ENCODE measurements at places on chromosomes 5 and 9.

GRCh38 chr9:113524468-113524867, 60.9 kb downstream of the RGS3 start:
- DNase-seq: no peak

DNA sequence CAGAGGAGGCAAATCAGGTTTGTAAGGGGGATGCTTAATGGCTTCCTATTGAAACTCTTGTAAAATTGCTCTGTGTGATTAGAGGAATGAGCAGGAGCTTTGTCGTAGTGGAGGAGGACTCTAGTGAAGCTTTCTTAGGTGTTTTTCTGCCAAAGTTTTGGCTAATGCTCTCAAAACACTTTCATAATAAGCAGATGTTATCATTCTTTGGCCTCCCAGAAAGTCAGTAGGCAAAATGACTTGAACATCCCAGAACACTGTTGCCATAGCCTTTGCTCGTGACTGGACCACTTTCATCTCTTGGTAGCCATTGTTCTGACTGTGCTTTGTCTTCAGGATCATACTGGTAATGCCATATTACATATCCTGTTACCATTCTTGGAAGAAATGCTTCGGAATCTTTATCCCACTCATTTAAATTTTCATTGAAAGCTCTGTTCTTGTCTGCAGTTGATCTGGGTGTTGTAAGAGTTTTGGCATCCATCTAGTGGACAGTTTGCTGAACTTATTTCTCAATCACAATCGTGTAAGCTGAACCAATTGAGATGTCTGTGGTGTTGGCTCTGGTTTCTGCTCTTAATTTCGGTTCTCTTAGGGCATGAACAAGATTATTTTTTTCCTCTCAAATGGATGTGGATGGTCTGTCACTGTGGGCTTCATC, 187.6 kb downstream of the COMMD10 start:
- no peak for DNase-seq

DNA sequence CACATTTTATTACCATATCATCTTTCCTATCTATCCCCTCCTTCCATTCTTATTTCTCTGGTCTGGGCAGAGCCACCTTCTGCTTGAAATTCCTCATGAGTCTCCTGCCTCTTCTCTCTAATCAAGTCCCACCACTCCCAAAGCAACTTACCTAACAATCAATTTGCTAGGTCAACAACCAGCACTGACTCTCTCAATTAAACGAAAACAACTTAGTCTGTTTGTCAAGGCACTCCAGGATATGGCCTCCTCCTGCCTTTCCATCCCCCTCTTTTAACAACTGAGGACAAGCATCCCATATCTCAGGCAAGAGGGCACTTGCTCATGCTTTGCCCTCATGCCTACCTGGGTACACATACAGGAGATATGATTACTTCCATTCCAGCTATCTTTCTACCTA, 47.4 kb downstream of the HCN1 start:
- DNase-seq: no peak

DNA sequence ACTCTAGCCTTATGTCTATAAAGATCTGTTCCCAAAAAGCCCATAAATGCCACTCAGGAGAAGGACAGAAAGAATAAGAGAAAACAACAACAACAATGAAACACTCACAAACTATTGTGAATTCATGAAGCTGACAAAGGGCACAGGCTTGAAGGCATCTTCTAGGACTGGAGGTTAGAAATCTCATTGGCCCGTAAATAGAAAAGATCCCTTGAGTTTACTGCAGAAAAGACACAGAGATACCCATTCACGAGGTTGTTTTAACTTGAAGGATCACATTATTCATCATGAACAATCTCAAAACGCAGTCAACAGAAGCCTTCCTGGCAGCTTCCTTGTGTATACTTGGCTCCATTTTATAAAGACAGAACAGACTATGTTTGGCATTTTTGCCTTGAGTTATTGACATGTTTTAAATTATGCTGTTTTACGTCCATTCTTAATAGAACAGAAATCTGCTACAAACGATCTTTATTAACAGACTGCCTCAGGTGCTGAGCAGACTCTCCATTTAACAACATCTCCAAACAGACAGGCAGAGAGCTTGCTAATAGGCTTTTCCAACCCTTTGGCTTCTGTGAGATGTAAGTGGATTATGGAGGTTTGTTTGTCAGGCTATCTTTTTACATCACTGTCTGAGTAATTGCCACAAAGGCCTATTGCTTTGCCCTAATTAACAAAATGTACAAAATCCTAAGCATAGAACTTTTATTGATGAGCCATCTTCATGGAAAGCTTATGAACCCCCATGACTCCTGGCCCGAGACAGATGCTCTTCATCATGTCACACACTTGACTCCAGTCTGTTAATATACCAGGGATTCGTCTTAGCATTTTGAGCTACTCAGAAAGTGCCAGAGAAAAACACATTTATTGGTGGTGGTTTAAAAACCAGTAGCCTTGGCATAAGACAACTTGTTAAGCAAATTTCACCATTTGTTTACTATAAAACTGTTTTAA, 735.3 kb upstream of the ZNF608 start:
- DNase-seq: no peak

DNA sequence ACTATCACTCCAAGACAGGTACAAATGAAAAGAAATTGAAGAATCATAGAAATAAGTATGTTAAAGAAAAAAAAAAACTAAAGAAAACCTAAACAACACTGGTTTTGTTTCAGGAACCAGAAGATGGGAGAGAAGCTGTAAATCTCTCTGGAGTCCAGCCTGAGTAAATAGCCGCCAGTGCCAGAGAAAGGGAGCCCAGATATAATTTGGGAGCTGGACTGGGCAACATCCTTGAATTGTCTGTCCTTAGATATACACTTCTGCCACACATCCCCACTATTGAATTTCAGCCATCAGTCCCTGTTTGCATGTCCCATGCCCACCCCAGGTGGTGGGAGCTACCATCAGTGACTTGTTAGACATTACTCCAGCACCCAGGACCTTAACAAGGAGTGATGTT, 979.6 kb downstream of the DTWD2 start:
- DNase-seq: no peak

DNA sequence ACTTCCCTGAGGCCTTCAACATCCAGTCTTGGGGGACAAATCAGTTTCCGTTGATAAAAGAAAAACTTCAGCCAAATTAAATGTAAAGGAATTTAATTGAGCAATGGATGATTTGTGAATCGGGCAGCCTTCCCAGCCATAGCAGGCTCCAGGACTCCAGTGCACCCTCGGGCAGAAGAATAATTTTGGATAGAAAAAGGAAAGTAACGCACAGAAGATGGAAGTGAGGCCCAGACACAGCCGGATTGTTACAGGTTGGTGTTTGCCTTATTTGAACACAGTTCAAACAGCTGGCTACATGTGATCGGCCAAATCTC, 19.1 kb downstream of the MRPL36 start:
- no peak for DNase-seq

GRCh38 chr5:143154510-143155370, 248.7 kb downstream of the NR3C1 start:
- no peak for DNase-seq

GRCh38 chr5:91311168-91311696, 71.9 kb downstream of the ARRDC3 start:
- no peak for DNase-seq

GRCh38 chr5:120435129-120435528, 29.0 kb upstream of the PRR16 start:
- DNase-seq: no peak

GRCh38 chr5:181163487-181164075, 16.2 kb downstream of the OR2V2 start:
- no peak for DNase-seq

- no peak for DNase-seq
Observed at GRCh38 chr9:126341902-126342301, 15.3 kb downstream of the MVB12B start.

- DNase-seq: no peak
Observed at GRCh38 chr5:81426359-81427030, 32.6 kb upstream of the ACOT12 start.

DNA sequence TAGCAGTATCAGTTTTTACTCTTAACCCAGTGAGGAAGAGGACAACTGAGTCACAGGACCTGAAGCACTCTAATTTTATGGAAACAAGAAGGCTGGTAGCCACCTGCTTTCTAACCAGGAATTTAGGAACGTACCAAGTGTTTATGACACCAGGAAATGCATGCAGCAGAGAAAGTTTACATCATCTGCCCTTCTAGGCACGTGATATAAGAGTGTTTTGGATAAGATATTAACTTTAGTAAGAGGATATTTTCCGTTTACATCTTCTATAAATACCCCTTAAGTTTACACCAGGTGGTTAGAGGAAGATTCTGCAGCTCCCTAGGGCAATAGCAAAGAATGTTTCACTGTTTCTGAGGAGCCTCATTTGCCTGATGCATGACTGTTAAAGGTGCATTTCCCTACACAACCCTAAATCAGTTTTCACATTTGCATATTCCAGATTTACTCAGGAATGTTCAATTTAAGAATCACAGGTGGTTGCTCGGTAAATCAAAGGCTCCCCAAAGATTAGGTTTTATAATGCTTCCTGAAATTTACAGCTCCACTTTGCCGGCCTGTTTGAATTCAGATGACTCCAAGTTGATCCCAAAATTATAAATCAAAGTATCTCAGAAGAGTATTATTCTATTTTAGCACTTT, 1.8 kb downstream of the TSC1 start:
- no peak for DNase-seq

- DNase-seq: no peak
Observed at GRCh38 chr5:178555005-178555404, 35.2 kb downstream of the COL23A1 start.

- DNase-seq: no peak
Observed at GRCh38 chr9:88742905-88743304, 207.9 kb downstream of the NXNL2 start.

DNA sequence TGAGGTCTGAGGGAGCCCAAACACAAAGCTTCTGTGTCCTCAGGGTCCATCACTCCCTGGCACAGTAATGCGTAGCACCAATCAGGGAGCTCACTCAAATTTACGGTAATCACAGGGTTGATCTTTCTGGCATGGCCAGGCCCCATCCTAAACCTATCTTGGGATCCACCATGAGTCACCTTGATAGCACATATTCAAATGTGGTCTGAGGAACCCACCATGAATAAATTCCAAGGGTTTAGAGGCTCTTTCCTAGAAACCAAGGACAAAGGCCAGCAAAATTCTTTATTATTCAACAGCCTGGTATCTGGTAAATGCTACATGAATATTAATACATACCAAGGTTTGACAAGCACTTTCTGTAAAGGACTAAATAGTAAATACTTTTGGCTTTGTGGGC, 254.5 kb downstream of the TLR4 start:
- DNase-seq: no peak

DNA sequence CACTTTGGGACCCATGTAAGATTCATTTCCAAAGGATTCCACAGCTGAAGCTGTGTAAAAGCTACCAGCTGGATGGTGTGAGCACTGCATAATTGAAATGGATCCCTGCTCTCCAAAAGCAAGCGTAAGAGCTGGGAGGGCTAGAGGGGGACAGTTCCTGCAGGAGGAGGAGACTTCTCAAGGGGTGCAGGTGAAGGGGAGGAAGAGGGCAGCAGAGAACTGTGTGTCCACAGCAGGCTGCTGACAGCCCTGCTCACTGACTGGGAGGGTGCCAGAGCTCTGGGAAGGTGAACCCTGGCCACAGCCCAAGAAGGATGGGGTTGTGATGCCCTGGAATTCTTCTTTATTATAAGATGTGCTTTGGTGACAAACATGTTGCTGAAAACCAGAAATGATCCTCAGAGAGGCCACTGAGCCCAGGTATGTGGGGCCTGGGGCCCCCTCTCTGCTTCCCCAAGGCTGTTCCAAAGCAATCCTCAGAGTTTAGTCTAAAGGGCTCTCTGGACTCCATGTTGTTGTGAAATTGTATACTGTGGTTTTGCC, 112.8 kb upstream of the SLC25A48 start:
- DNase-seq: no peak

GRCh38 chr9:95049761-95050160, 267.7 kb downstream of the FANCC start:
- no peak for DNase-seq

DNA sequence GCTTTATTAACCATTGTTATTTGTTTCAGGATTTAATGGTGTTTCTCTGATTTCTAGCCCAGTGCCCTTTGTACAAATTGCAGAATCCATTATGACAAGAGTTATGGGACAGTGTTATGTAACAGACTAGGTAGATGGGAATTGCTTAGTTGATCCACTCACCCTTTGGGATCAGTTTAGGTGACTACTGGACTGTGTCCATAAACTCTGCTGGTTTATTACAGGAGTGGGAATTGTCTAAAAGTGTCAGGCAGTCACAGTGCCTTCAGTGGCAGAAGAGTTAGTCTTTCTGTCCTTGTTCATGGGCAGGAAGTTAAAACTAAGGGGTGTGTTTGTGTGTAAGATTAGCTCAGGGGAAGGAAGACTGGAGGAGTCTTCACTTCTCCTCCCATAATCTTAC, 29.3 kb downstream of the RCL1 start:
- DNase-seq: no peak

GRCh38 chr9:97985058-97985861, 2.1 kb downstream of the ANP32B start:
- peak; percentile 24 for DNase-seq

DNA sequence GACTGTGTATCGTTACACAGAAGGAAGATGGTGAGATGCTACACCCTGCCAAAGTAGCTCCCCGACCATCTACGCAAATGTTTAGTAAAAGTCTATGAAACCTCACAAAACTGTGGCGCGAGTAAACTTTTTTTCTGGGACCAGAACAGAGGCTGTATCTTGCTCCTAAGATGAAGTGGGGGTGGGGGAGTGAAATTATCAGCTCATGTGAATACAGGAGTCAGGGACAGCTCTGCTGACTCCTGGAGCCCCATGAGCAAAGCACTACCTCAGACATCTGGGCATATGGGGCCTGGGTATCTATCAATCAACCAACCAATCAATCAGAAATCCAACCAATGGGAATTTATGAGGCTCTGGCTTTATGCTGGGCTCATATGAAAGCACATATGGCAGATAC, 138.6 kb upstream of the RANBP3L start:
- DNase-seq: no peak

GRCh38 chr9:97923529-97924108, 1.3 kb upstream of the TRMO start:
- peak; percentile 29 for DNase-seq

DNA sequence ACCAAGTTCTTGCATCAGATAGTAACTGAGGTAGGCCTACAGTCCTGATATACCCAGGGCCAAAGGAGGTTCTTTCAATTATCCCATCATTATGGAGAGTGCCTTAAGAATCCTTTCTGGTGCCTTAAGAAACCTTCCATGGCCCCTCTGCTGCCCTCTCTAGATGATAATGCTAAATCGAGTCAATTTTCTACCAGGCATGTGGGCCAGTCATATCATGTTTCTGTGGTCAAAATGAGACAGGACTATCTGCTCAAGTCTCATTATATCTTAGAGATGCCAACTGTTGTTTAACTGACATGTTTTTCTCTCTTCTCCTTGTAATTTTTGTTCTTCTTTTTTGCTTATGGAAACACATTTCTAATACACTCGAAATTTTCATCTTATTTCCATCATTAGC, 127.6 kb downstream of the EDIL3 start:
- no peak for DNase-seq
